Suprapubic skin (tissue), 4 donors: ENCODE measurements at places on chromosomes 7 and 10.

DNA sequence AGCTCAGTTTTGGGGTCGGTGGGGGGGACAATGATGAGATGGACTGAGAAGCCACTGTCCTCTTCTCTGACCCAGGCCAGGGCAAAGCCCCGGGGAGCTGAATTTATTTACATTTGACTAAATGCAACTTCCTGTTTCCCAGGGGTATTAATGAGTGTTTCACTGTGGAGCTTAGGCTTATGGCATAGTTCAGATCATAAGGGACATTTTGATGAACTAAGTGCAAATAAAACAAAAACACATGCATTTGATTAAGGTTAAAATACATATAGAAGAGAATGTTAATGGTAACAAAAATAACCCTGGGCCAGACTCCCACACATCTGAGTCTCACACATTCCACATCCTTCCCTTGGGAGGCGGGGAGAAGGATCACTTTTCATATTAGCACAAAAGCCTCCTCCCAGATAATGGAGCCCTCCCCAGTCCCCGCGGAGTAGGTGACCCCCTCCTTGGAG, 320.6 kb downstream of the FRMD4A start:
- DNase-seq, result no peak
- no peaks in the 10 kb centered on the region for H3K36me3 ChIP-seq
- no peaks in the 10 kb centered on the region for H3K27me3 ChIP-seq
- H3K27ac ChIP-seq, result no peak overlapping the region

GRCh38 chr10:35040760-35041501, 49.2 kb downstream of the CUL2 start:
- H3K4me1 ChIP-seq, result no peaks in the 10 kb centered on the region
- peaks cover 35% of the 10 kb centered on the region for H3K36me3 ChIP-seq
- H3K27me3 ChIP-seq, result no peaks in the 10 kb centered on the region

DNA sequence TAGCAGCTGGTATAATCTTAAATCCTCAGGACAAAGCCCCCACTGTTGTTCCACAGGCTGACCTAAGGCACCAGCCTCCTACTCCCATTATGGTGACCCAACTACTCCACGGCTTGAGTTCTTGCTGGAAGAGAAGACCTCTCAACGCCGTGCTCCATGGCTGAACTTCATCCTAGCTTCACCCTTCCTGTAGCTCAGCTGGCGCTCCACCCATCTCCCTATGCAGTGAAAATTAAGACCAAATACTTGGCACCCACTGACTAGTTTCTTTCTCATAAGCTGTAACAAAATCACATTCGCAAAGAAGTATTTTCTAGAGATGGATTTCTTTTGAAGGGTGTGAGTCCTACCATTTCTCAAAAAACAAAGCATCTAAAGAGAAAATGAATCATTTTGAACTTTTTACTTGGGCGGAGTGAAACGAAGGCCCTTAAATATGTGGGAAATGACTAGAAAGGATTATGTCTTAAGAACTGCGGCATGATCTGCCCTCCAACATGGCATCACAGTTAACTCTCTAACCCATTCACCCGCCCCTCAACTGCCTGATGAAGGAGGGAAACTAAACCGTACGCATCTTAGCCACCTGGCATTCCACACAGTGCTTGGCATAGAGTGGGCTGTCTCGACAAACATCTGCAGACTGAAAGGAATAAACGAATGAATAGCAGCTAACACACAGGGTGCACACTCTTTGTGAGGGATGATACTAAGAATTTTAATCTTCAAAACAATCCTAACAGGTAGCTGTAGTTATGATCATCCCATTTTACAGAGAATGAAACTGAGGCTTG, 32.7 kb downstream of the GFRA1 start:
- peak overlapping the region; percentile 48 for H3K27ac ChIP-seq
- no peak for DNase-seq
- no peaks in the 10 kb centered on the region for H3K27me3 ChIP-seq
- H3K4me3 ChIP-seq, result peak overlapping the region; percentile 7

- peak overlapping the region; percentile 24 for H3K27ac ChIP-seq
- H3K4me3 ChIP-seq, result no peak overlapping the region
- DNase-seq, result no peak
- H3K4me1 ChIP-seq, result peaks cover 17% of the 10 kb centered on the region
- no peaks in the 10 kb centered on the region for H3K27me3 ChIP-seq
- H3K36me3 ChIP-seq, result no peaks in the 10 kb centered on the region
These were observed 1276.3 kb upstream of the AUTS2 start for GRCh38 chr7:68321776-68322496.

DNA sequence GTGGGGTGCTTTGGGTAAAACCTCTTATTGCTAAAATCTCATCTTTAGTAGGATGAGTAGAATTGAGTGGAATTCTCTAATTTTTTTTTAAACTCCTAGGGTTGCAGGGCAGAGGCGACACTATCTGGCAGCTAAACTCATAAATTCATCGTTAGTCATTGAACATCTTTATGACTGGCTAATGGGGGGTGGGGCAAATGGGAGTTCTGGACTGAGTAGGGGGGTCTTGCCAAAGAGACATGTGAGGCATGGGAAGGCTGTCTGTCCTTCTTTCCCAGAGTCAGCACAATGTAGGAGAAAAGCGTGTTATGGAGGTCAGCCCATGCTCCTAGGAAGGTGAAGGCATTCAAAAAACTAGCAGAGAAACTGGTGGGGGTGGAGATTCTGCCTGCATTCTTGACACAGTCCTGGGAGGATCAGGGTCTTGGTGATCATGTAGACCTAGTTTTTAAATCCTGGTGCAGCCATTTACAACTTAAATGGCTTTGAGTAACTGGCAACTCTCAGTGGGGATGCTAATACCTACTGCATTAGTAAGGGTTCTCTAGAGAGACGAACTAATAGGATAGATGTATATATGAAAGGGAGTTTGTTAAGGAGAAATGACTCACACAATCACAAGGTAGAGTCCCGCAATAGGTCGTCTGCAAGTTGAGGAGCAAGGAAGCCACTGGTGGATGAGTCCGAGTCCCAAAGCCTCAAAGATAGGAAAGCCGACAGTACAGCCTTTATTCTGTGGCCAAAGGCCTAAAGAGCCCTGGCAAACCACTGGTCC, 47.7 kb downstream of the EMX2 start:
- H3K4me1 ChIP-seq, result no peaks in the 10 kb centered on the region
- no peaks in the 10 kb centered on the region for H3K27me3 ChIP-seq
- no peak overlapping the region for H3K27ac ChIP-seq
- H3K4me3 ChIP-seq, result no peak overlapping the region

- no peak overlapping the region for H3K4me3 ChIP-seq
- no peak for DNase-seq
- peaks cover 6% of the 10 kb centered on the region for H3K4me1 ChIP-seq
- H3K27ac ChIP-seq, result no peak overlapping the region
These were observed 33.3 kb upstream of the FXYD4 start for GRCh38 chr10:43338117-43338516.

DNA sequence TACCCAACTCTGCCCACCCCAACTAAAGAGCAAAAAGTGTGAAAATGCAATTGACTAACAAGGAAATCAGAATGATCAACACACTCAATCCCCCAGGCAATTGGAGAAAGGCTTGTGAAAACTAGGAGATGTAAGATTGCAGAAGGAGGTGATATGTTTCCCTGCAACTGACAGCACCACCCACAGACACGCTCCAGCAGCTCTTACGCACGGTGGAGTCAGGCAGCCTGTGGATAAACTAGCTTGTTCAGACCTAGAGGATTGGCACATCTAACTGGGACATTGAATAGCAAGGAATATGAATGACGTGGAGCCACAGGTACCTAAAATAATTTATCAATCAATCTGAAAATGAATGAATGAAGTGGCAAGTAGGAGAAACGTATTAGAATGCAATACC, 125.7 kb upstream of the MYO3A start:
- no peak for DNase-seq
- no peak overlapping the region for H3K4me3 ChIP-seq
- H3K27ac ChIP-seq, result peak overlapping the region; percentile 3
- H3K36me3 ChIP-seq, result no peaks in the 10 kb centered on the region
- no peaks in the 10 kb centered on the region for H3K27me3 ChIP-seq
- no peaks in the 10 kb centered on the region for H3K4me1 ChIP-seq

GRCh38 chr7:4113271-4113670, 568.8 kb upstream of the FOXK1 start:
- H3K27ac ChIP-seq, result no peak overlapping the region
- no peak for DNase-seq
- no peaks in the 10 kb centered on the region for H3K36me3 ChIP-seq
- no peaks in the 10 kb centered on the region for H3K27me3 ChIP-seq
- no peaks in the 10 kb centered on the region for H3K4me1 ChIP-seq

GRCh38 chr7:23742051-23742450, 32.0 kb downstream of the STK31 start:
- no peak for DNase-seq
- no peaks in the 10 kb centered on the region for H3K4me1 ChIP-seq
- H3K27me3 ChIP-seq, result no peaks in the 10 kb centered on the region

DNA sequence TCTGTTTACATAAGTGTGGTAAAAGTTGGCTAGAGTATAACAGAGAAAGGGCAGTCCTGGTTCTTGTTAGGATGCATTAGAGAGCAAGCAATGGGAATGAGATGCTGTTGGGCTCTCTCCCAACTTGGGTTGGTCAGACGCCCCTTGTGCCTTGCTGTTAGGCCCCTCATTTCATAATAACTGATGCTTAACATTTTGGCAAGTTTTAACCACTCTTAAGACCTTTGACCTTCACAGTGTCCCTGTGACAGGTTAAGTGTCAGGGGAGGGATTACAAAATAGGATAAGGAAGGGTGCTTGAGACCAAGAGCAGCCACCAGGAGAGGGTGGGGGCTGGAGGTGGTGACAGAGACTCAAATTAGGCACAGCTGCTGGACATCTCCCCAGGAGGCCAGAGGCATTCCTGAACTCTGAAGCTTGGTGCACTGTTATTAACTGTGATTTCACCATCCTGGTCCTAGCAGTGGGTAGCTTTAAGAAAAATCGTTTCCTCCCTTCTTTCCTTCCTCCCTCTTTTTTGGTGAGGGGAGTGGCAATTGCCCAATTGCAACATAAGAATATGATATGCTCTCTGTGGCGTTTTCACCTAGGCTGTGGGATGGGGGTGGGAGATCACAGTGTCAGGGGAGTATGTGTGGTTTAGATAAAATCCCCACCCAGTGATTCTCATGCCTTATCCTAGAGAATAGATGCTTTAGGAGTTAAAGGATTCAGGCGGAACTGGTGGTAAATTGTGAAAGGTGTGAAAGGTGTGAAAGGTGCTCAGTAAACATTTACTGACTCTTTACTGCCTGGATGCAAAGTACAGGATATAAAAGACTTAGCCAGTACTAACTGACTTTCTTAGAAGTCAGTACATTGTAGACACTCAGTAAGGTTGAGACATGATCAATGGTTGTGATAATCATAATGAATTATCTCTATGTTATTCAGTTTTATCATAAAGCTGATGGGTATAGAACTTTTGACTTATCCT, 270.5 kb downstream of the BICC1 start:
- peak overlapping the region; percentile 50 for H3K27ac ChIP-seq
- H3K4me3 ChIP-seq, result no peak overlapping the region
- no peaks in the 10 kb centered on the region for H3K36me3 ChIP-seq
- no peaks in the 10 kb centered on the region for H3K27me3 ChIP-seq

DNA sequence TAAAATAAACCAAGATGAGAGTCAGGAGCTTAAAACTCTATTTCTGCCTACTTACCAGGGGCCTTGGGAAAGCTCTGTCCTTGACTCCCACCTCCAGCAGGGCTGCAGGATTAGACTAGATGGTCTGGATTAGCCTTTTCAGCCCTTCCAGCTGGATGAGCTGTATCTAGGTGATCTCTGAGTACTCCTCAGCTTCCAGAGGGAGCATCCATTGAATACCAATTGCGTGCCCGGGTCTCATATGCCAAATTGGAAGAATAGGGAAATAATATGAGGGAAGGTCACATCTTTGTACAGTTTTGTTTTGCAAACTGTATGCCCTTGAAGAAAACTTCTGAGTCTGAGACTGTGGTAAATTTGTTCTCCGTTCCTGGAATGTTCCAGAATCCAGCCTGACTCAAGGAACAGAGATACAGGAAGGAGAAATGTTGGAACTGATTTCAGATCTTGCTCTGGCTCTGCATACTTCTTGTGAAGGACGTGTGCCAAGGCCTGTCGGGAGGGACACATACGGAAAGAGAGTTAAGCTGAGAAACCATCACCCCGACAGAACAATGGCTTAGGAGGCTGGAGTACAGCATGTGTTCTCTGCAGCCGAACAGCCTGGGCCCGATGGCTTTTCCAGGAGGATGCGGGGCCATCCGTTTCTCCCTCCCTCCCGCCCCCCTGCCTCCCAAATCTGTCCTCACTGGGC, 44.9 kb downstream of the MINDY4 start:
- no peaks in the 10 kb centered on the region for H3K27me3 ChIP-seq
- peaks cover 29% of the 10 kb centered on the region for H3K4me1 ChIP-seq
- H3K27ac ChIP-seq, result peak overlapping the region; percentile 75
- DNase-seq, result no peak
- H3K4me3 ChIP-seq, result no peak overlapping the region

DNA sequence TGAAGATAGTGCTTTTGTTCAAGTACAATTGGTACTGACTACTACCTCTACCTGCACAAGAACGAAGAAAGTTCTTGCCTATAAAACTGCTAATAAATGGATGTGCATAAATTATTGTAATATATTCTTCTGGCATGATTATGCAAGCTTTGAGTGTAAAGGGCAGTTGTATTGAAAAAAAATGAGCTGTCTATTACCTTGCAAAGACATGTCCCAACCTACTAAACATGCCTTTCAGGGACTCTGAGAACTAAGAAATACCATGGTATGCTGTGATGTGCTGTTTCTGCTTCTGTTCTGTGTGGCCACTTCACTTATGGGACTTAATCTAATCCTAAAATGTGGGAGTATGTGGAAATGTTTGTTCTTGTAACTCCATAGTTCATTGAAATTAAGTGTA, 1083.4 kb downstream of the LRMDA start:
- no peaks in the 10 kb centered on the region for H3K36me3 ChIP-seq
- no peaks in the 10 kb centered on the region for H3K4me1 ChIP-seq
- H3K27ac ChIP-seq, result no peak overlapping the region
- no peaks in the 10 kb centered on the region for H3K27me3 ChIP-seq
- H3K4me3 ChIP-seq, result no peak overlapping the region

GRCh38 chr10:71998119-71998839, 34.1 kb downstream of the CHST3 start:
- no peaks in the 10 kb centered on the region for H3K36me3 ChIP-seq
- peaks cover 64% of the 10 kb centered on the region for H3K4me1 ChIP-seq
- no peaks in the 10 kb centered on the region for H3K27me3 ChIP-seq
- no peak overlapping the region for H3K4me3 ChIP-seq
- DNase-seq, result no peak

GRCh38 chr7:55898287-55898686, 11.0 kb downstream of the ZNF713 start:
- H3K27ac ChIP-seq, result no peak overlapping the region
- no peaks in the 10 kb centered on the region for H3K27me3 ChIP-seq
- H3K4me3 ChIP-seq, result no peak overlapping the region
- DNase-seq, result no peak

GRCh38 chr10:117903854-117904253, 142.9 kb downstream of the RAB11FIP2 start:
- peaks cover 6% of the 10 kb centered on the region for H3K27me3 ChIP-seq
- H3K36me3 ChIP-seq, result no peaks in the 10 kb centered on the region
- DNase-seq, result no peak
- H3K4me1 ChIP-seq, result no peaks in the 10 kb centered on the region
- H3K4me3 ChIP-seq, result no peak overlapping the region
